ENCODE measurements at places on chromosomes 3 and 15. TPM values are rescaled to one million over a fixed set of nuclear protein-coding genes. Genes with fewer than 3 reads are reported as not detected.

DNA sequence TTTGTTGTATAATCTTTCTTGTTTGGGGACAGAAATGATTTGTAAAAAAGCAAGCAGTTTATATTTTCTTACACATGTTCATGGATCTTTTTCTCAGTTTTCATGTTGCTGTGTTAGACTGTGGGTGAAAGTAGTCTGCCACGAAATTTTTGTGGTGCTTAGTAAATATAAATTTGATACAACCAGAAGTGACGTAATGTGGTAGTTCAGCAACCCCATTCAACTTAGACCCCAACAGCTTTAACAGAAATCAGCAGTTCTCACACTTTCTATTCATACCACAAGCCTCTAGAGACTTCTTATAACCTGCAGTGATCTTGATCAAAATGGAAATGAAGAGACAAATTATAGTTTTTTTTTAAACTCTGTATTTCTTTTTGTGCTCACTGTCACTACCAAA, 120.2 kb upstream of the IGSF10 start:
- DNase-seq: no peak

The TGM5 gene
- not detected for polyA plus RNA-seq

- DNase-seq: no peak
Observed at GRCh38 chr15:41666353-41666920, 6.2 kb downstream of the MGA start.

The GOLGA6L7 gene
- 0.17 TPM for polyA plus RNA-seq

The TAGLN3 gene
- polyA plus RNA-seq: 2.1 TPM

The FAM107A gene
- polyA plus RNA-seq: 4.0 TPM

DNA sequence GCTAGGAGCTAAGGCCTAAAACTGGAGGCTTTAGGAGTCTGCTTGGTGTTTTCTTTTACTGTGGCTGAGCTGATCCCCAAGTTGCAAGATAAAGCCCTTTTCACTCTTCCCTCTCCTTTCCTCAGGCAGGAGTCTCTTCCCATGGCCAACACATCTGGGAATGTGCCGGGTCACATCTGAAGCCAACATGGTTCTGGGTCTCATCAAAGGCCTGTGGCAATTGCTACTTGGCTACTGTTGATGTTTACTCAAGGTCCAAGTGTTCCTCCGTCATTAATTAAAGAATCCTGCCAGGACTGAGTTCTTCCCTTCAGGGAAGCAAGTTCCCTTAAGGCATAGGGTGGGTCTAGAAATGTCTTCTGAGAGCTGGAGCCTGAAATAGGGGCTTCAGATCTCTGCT, 230.2 kb downstream of the GBE1 start:
- no peak for DNase-seq

DNA sequence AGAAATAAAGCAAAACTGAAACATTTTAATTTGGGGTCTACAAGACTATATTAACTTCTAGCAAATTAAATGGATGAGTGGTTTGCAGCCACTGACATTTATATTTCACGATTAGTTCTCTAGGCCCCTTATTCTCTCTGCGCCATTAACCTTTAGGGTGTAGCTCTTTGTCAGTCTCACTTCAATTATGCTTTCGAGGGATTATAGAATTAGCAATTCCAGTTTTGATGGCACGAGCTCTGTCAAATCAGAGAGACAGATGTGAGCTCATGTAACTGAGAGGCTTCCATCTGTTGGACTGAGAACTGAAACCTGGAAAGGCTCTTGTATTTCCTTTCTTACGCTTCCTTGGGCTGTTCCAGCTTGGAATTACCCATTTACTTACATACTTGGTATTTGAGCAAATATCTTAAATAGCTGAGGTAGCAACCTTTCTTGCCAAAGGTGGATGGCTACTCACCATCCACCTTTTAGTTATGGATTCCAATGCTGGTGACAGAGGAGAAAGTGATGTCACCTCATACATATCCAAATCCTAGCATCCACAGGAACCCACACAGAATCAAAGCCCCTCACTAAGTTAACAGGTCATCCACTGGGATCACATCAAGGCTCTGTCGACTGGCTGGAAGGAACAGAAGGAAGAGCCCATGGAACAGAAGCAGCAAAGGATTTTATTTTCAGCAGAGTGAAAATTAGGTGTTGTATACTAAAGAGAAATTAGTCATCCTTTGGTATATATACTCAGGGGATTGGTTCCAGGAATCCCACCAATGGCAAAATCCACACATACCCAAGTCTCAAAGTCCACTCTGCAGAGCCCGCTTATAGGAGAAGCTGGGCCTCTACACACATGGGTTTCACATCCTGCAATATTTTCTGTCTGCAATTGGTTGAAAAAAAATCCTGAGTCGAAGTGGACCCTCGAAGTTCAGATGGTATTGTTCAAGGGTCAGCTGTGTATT, 20.8 kb downstream of the VGLL4 start:
- no peak for DNase-seq

- DNase-seq: no peak
Observed at GRCh38 chr15:38320866-38321265, 68.2 kb downstream of the SPRED1 start.

The BAHD1 gene
- polyA plus RNA-seq: 19.1 TPM

GRCh38 chr3:160574636-160575035, 9.3 kb upstream of the KPNA4 start:
- no peak for DNase-seq

DNA sequence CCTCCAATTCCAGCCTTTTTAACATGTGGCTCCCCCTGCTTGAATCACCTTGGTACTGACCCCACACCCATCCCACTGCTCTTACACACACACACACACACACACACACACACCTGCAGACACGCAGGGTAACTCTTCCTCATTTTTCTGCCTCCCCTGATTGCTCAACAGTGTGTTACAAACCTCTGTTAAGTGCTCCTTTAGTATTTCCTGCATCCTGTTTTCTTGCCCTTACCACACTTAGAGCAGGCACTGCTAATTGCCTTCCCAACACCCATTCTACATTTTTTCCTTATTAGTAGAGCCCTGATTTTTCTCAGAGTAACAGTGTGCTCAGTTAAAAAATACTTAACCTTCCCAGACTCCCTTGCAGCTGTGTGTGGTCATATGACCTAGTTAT, 184.0 kb downstream of the EBLN2 start:
- DNase-seq: no peak

The MED12L gene
- polyA plus RNA-seq: 2.2 TPM

DNA sequence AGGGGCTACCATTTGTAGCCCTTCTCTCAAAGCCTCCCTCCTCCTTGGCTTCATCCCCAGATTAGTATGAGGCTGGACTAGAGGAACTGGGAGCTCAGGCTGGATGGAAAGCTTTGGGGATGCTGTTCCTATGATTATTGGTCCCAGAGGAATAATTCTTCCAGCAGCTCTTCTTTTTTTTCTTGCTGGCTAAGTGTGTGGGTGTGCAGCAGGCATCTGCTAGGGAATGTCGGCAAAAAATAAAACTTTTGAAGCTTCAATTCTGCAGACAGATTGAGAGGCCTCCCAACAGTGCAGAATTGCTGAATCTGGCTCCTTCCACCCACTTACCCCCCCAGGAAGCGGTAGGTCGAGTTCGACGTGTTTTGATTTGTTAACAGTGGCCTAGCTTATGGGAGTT, 138.5 kb upstream of the ANKRD28 start:
- no peak for DNase-seq

- no peak for DNase-seq
Observed at GRCh38 chr15:45268135-45268534, 16.1 kb downstream of the SLC28A2 start.

The MKRN3 gene
- polyA plus RNA-seq: 0.89 TPM

- no peak for DNase-seq
Observed at GRCh38 chr3:22713936-22714335, 489.2 kb upstream of the UBE2E2 start.

DNA sequence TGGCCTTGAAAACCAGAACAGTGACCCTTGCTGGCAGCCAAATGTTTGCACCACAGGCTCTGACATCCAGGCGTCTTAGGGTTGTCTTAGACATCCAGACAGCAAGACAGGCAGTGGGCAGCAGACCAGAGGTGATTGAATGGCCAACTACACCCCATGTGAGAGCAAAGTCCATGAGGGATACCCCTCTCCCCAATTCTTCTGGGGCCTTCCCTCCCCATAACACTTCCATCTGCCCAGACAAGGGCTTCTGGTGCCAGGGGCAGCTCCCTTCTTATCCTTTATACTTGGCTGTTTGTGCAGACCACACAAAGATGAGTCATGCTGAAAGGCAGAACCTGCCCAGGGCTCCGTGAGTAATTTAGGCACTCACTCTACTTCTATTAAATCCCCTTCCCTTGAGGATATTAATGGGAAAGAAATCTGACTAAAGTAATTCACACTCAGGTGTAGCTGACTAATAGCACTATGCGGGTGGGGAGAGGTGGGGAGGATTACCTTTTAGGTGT, 257.9 kb downstream of the UACA start:
- no peak for DNase-seq

- DNase-seq: no peak
Observed at GRCh38 chr15:70316059-70316600, 218.4 kb upstream of the TLE3 start.

GRCh38 chr3:72460205-72461174, 387.8 kb downstream of the SHQ1 start:
- no peak for DNase-seq

GRCh38 chr3:29565236-29565635, 284.4 kb downstream of the RBMS3 start:
- DNase-seq: no peak

GRCh38 chr3:181713676-181714612, 2.2 kb downstream of the SOX2 start:
- DNase-seq: no peak

The C3orf38 gene
- polyA plus RNA-seq: 29.0 TPM

- DNase-seq: no peak
Observed at GRCh38 chr15:89760303-89761008, 9.4 kb upstream of the MESP1 start.

GRCh38 chr3:72078676-72079368, 293.9 kb upstream of the PROK2 start:
- no peak for DNase-seq

DNA sequence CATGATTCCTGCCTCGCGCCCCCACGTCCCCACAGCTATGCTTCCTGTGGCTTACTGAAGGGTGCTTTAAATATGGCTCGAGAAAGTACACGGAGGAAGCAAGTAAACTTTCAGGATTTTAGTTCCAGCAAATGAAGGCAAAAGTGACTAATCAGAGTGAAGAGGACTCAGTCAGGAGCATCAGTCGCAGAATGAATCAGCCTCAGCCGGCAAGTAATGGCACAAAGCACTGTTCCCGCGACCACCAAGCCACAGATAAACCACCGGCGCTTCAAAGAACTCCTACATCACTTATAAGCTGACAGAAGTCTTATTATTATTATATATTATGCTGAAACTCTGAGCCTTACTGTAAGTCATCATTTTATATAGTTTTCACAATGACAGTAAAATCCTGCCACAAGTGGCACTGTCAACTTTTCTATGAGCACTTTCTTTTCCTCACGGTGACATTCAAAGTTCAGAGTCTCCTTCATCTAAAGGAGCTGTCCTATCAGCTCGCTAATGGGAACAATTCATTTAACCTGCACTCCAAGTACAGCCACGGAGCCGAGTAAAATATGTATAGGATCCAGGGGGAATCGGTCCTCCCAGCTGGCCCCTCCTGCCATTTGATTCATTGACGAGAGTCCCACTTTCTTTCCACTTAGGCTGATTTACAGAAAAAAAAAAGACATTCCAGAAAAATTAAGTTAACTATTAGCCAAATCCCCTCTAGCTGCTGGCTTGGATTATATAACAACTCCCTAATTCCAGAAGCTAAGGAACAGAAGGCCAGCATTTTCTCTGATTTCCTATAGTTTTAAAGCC, 217.0 kb upstream of the ICE2 start:
- DNase-seq: no peak

DNA sequence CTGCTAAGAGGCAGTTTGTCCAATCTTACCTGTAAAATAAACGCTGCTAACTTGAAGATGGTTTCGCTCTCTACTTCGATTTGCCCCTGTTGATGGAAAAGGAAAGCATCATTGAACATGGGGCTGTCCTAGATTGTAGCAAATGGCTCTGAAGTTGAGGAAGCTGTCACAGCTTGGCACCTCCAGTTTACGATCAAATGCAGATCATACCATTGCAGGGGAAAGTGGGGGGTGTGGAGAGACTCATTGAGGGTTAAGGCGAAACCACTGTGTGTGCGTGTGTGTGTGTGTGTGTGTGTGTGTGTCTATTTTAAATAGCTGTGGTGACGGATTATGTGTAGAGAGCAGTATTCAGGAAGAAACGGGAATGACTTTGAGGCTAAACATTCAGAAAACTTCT, 127.6 kb upstream of the LMOD3 start:
- peak; percentile 78 for DNase-seq

The CHP1 gene
- polyA plus RNA-seq: 69.7 TPM

DNA sequence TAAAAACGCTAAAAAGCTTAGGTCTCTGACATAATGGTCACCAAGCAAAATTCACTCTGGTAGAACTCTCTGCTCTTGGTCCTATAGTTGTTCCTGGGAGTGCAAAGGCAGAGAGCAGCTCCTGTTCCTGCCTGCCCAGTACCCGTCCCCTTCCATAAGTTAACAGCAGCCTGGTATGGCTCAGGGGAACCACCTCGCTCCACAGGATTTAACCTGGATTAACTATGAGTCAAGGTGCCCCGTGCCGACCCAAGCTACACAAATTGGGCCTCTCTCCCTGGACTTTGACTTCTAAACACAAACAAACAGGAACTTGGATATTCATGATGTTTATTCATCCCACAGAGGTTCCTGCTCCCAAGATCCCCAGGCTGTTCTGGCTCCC, 32.1 kb downstream of the SCAP start:
- DNase-seq: no peak

DNA sequence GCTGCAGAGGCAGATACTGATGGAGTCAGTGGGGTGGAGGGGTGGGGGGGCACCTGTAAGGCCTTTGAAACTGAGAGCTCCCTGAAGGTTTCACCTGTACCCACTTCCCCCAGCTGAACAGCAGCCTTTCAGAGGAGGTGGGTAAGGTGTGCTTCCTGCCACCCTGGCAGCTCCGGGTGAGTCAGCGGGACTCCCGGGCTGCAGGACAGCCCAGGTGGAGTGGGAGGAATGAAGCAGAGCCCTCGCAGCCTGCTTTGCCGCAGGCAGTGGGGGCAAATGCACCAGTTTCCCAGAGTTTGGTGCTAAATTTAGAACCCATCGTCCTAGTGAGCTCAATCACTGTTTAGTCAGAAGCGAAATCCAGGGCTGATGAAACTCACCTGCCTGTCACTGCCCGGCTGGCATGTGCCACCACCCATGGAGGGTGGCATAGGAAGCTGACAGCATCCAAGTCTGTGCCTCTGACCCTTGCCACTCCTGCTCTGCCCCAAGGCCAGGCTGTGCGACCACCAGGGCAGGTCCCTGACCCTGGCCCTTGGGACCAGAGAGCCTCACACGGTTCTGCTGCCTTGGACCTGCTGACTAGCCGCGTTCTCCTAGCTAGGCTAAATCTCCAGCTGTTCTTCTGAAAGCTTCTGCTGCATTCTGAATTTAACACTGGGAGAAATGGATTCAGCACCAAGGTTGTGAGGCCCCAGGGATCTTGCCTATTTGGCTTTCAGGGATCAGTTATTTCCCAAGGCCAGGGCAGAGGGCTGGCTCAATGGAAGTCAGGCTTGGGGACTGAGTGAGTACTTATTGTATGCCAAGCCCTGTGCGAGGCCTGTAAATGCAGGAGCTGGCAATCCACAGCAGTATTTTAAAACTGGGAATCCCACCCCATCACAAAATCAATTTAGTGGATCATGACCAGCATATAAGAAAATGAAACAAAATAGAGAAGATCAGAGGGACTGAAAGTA, 67.3 kb upstream of the RASGRF1 start:
- no peak for DNase-seq

The DISP2 gene
- polyA plus RNA-seq: 0.51 TPM

The CLEC3B gene
- 22.8 TPM for polyA plus RNA-seq

GRCh38 chr15:73927476-73928240, 1.4 kb downstream of the LOXL1 start:
- no peak for DNase-seq

The NR2F2 gene
- polyA plus RNA-seq: 312 TPM

The CCDC33 gene
- polyA plus RNA-seq: 4.7 TPM

The CACNA1D gene
- 7.7 TPM for polyA plus RNA-seq

- DNase-seq: no peak
Observed at GRCh38 chr3:172289583-172289982, 158.7 kb downstream of the GHSR start.
